ENCODE measurements at places on chromosomes 2 and 18.

DNA sequence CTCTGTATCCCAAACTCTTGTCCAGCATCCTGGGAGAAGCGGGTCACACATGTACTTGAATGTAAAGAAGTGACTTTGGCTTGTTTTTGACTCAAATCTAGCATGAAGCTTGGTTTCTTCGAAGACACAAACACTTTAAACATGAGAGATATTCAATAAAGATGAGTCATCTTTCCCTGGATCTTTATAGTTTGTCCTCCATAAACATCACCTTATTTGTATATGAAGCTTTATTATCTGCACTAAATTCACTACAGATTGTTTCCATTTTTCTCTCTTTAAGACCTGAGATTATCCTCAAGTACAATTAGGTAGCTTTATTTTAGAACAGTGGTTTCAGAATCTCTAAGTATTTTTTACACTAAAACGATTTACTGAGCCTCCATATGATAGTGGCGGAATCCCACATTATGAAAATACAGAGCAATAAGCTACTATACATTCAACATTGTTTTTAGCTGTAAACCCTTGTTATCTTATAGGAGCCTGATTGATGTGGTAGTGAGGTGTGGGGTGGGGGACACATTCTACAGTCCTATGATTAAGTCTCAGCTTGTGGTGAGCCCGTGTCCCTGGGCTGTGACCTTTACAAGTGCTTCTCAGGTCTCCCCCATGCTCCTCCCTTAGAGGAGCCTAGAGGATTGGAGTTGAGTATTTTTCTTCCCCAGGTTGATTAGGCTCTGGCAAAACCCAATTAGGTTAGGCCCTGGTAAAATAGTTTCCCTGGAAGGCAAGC lies 79.6 kb upstream of the RAPGEF4 start:
- no peak for DNase-seq

GRCh38 chr2:4862031-4862430 lies 830.2 kb upstream of the SOX11 start:
- no peak for DNase-seq

GRCh38 chr2:235864302-235864701 lies 303.9 kb downstream of the GBX2 start:
- no peak for DNase-seq

DNA sequence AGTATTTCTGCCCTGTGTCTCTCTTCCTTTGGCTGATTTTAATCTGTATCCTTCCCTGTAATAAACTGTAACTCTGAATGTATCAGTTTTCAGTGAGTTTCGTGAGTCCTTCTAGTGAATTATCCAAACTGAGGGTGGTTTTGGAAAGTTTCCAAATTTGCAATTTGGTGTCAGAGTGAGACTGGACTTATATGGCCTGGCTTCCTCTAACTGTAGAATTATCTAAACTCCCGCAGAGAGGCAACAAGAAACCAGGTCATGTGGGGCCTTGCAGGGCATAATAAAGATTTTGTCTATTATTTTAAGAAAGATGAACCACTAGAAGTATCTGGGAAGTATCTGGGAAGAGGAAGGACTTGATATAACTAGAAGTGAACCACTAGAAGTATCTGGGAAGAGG lies 95.3 kb upstream of the RNF152 start:
- DNase-seq, result no peak

DNA sequence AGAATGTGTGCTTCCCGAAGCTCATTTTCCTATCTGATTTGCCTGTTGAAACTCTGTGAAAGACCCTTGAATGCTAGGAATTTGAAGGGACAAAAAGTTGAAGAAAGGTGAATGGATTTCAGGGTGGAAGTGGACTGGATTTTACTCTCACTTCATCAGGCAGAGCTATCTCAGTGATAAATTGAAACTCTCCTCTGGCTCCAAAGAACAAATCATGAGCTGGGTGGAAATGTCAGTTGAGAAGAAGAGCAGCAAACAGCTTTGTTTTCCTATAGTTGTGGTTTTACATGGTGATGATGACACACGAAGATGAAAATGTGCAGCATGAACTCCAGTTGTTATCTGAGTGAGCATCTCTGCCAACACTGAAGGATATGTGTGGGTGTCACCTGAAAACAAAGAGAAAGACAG lies 34.4 kb downstream of the CD28 start:
- DNase-seq, result no peak

- DNase-seq, result no peak
Observed at GRCh38 chr2:191642541-191642940, 35.4 kb upstream of the NABP1 start.

DNA sequence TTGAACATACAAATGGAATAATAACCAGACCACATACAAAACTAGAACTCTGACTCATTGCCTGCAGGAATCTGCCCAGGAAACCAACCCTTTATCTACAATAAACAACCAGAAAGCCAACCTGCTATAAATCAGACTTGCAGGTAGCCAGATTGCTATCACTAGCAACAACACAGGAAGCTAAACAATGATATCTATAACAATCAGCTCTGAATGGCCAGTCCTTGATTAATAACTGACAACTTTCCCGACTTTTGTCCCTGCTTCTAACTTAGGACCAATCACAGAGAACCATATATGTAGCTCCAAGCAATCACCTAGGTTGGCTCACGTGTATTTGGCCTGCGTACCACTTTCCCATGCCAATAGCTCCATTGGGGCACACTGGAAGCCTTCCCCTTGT lies 470.8 kb downstream of the RIT2 start:
- DNase-seq, result no peak

- DNase-seq, result no peak
Observed at GRCh38 chr2:28665041-28665704, 86.5 kb upstream of the PPP1CB start.

GRCh38 chr2:83686863-83687262 lies 772.2 kb downstream of the SUCLG1 start:
- DNase-seq, result no peak

DNA sequence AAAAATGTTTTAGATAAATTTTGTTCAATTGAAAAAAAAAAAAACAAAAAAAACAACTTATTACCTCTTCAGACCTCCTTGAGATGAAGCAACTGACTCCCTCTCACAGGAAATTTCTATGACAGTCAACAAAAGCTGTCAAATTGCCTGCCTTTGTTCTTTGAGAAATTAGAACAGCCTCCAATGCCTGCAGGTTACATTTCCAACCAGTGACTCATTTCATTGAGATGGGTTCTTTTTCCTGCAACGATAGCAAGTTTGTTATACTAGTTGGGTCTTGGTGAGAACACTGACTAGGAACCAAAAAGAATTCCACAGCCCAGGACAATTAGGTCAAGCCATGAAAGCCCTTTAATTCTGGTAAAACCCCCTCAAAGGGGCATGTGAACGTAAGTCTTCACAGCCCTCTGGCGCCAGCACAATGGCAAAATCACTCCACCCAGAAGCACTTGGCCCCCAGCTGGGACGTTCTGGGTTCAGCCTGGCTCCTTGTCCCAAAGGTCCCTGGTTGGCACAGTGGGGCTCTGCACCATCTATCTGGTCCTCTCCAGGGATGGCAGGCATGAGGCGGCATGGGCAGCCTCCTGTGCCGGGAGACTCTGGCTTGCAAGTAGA lies 87.0 kb downstream of the SPP2 start:
- no peak for DNase-seq

- no peak for DNase-seq
Observed at GRCh38 chr2:210228586-210228985, 3.3 kb upstream of the ACADL start.

DNA sequence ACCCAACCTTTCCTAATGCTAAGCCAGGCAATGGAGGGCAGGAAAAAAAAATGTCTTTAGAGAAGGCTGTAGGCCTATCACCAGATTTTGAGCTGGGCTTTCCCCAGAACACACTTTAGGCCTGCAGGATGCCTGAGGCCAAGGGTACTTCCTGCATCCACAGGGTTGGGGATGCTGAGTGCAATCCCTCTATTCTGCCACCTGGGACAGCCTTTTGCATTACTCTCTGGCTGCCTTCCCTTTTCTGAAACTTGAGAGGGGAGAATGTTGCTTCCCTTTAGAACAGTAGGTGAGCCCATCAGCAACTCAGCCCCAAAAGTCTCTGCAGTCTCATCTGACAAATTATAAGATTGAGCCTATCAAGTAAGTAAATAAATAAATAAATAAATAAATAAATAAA lies 195.2 kb downstream of the SLC8A1 start:
- DNase-seq, result peak; percentile 42

DNA sequence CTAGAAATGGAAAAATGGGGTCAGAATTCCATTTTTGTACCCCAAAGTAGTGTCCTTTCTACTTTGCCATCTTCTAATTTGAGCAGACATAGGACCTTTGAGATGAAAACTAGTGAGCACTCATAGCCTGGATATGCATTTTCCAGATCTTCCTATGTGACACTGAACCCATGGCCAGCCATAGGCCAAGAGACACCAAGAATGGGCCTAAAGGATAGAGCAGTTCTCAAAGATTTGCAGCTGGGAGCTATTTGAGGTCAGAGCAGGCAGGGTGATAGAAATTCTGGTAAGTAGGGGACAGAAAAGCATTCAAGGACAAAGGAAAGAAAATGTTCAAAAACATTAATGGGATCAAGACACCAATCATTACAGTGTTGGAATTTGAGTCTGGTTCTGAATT lies 332.8 kb downstream of the MYCN start:
- DNase-seq, result no peak

DNA sequence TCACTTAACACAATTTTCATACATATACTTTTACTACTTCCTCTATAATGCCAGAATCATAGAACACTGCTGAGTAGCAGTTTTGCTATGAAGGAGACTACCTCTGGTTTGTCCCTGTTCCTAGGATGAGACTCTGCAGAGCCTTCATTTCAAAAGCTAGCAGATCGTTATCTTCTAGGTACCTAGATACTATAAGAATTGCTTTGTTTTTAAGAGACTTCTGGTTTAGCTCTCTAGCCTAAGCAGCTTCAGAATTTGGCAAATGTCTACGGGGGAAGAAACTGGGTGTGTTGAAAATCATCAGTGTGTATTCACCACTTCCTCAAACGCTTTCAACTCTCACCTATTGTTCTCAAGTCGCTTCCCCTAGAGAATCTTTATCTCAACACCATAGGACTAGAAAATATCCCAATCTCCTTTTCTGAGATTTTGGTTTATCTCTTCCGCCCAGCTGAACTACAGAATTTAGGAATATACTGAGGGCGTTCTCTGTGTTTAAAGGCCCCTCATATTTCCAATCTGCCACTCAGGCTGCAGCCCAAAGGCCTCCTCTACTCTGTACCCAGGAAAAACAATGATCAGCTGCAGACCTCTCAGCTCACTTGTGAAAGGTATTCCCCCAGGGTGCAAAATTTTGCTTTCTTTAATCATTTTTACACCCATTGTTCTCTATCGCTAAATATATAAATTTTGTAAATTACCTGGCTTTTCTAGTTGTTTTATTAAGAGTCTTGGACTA lies 28.7 kb downstream of the SMAD2 start:
- DNase-seq, result peak; percentile 76

- no peak for DNase-seq
Observed at GRCh38 chr18:23504720-23505119, 1.4 kb downstream of the RMC1 start.

- DNase-seq, result no peak
Observed at GRCh38 chr2:3282056-3282998, 95.3 kb downstream of the EIPR1 start.

DNA sequence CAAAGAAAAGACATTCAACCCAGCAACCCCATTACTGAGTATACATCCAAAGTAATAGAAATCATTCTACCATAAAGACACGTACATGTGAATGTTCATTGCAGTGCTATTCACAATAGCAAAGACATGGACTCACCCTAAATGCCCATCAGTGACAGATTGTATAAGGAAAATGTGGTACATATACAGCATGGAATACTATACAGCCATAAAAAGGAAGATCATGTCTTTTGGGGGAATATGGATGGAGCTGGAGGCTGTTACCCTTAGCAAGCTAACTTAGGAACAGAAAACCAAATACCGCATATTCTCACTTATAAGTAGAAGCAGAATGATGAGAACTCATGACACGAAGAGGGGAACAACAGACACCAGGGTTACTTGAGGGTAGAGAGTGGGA lies 145.9 kb downstream of the GULP1 start:
- no peak for DNase-seq

DNA sequence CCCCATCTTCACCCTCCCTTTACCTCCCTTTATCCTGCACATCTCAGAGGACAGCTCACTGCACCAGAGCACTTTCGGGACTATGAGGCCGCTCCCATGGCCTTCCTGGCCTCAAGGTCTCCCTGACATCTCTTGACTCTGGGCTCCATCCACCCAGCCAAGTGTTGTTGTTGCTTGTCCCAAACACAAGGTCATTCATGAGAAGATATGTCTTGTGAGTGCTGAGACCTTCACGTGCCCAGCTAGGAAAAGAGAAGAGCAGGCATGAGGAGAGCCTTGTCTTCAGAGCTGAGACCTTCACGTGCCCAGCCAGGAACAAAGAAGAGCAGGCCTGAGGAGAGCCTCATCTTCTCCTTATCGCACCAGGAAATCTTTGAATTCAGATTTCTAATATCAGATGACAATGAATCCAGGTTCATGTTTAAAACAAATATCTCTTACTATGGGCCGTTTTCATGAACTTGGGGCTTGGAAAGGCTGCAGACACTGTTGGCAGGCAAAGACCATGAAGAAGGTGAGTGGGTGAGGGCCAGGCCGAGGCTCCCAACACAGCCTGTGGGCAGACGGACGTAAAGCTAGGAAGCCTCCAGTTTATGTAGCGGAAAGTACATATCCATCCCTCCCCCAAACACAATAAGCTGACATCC lies 256.1 kb downstream of the NDUFA10 start:
- no peak for DNase-seq

- no peak for DNase-seq
Observed at GRCh38 chr2:177682006-177682405, 289.4 kb downstream of the AGPS start.

DNA sequence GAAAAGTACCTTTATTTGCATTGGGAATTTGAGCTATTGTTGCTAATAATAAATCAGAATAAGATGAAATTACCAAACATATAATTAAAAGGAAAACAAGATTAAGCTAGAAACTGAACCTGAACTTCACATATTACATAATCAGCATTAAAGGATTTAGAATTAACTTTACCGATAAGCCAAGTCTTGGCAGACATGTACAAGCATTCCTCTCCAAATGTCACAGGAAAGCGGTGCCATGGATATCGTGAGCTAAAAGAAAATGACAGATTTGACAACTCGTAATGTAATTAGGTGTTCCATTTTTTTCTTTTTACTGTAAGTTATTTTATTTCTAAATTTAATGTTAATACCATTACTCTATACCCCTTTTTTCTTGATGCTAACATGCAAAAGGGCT lies 55.1 kb upstream of the CD302 start:
- no peak for DNase-seq

GRCh38 chr2:107303964-107304363 lies 418.0 kb upstream of the ST6GAL2 start:
- DNase-seq, result no peak

GRCh38 chr18:9184998-9185613 lies 48.5 kb downstream of the ANKRD12 start:
- no peak for DNase-seq

- DNase-seq, result no peak
Observed at GRCh38 chr18:7632152-7633098, 65.3 kb downstream of the PTPRM start.

Measured in Kasumi-1 (cell line).